ENCODE measurements at places on chromosomes 7 and 10. TPM values are rescaled to one million over a fixed set of nuclear protein-coding genes. Genes with fewer than 3 reads are reported as not detected.

The PNLIP gene
- not detected for total RNA-seq

The ZPBP gene
- total RNA-seq, result not detected

The PLCE1 gene
- total RNA-seq, result 19.2 TPM

The MCM10 gene
- 3.5 TPM for total RNA-seq

The TNRC18 gene
- total RNA-seq, result 72.5 TPM
